ENCODE measurements at places on chromosomes 12 and 14.

DNA sequence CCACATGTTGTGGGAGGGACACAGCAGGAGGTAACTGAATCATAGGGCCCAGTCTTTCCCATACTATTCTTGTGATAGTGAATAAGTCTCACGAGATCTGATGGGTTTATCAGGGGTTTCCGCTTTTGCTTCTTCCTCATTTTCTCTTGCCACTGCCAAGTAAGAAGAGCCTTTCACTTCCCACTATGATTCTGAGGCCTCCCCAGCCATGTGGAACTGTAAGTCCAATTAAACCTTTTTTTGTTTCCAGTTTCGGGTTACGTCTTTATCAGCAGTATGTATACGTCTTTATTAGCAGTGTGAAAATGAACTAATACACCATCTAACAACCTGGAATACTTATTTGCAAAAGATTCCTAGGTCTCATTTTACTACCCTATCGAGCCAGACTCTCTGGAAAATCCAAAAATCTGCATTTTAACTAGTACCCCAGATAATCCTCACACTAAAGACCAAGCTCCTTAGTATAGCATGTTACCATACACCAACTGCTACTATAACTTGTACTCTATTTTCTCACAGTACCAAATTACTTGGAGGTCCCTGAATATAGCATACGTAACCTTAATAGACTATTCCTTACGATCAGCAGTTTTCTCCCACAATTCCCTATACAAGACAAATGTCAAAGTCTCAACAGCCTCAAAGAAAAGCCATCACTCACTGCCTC is 11.5 kb downstream of the GTF2A1 start:
- no peak for DNase-seq

DNA sequence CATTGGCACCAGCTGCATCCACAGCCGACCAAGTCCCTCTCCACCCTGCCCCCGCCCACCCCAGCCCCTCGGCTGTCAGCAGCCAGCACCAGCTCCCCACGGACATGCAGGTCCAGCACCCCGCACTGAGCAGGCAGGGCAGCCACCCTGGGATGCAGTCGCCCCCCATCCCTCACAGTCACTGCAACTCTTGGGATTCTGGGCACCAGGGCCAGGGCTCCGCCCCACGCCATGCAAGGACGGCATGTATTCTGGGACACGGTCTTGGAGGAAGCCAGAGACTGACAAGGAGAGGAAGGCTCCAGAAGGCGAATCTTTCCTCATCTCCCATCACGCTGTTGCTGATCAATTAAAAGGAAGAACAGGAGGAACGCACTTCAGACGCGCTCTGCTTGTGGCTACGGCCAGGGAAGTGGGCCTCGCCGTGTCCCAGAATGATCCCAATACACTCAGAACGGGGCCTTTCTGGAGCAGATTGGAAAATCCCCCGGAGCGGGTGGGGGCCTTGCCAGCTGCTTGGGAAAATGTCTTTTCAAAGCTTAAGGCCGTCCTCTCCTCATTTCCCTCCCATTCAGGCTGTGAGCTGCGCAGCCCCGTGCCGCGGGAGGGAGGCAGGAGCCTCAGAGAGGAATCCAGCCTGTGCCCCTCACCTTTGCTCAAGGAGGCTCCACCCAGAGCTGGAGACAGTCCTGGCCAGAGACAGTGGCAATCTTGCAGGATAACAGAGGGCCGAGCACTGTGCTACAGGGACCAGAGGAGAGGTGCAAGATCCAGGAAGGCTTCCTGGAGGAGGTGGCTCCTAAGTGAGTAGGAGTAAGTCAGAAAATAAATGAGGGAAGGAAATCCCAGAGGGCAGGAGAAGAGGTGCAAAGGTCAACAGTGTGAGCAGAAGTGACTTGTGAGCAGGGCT is 54.1 kb upstream of the DIO3 start:
- DNase-seq: no peak

DNA sequence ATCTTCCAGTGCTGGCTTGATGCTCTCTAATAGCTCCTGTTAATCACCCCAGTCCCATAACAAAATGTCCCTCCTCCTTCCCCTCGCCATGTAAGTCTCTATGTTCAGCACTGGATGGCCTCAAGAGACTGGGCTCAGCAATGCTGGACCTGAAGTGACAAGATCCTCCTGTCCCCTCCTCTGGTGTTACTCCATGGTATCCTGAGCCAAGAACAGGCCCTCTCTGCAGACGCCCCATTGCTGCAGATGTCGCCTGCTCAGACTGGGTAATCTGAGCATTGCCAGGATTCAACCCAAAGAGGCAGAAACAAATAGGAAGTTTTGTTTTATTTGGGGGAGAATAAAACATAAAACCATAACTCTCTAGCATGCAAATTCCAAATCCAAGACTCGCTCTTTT is 149.7 kb downstream of the NTF3 start:
- DNase-seq: no peak

GRCh38 chr12:131138638-131139362 is 185.1 kb downstream of the ADGRD1 start:
- no peak for DNase-seq

- peak; percentile 95 for DNase-seq
These were observed at the start of gene GOLGA3 for GRCh38 chr12:132828706-132829534. Gene GOLGA3 (minus strand): TSS chr12:132828869. CDS start chr12:132822128, 6,741 bp downstream.

- DNase-seq: no peak
These were observed 45.9 kb downstream of the SLC17A8 start for GRCh38 chr12:100402763-100403162.

DNA sequence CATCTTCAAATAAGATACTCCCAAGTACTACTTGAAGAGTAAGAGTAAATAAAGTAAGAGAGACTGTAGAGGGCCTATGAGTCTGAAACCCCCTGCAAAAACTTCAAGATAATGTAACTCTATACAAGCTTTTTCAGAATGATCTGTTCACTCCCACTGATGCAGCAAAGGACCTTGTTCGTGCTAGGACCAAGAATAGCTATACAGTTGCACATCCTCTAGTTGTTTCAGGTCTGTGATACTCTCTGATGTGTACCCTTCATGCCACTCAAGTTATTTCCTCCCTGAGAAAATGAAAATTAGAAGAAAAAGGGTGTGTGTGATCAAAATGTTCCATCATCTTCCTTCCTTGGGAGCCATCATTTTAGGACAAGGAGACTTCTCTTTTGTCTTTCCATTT is 204.4 kb downstream of the ALX1 start:
- DNase-seq: no peak

GRCh38 chr14:32083789-32084188 is 6.7 kb downstream of the ARHGAP5 start:
- no peak for DNase-seq

DNA sequence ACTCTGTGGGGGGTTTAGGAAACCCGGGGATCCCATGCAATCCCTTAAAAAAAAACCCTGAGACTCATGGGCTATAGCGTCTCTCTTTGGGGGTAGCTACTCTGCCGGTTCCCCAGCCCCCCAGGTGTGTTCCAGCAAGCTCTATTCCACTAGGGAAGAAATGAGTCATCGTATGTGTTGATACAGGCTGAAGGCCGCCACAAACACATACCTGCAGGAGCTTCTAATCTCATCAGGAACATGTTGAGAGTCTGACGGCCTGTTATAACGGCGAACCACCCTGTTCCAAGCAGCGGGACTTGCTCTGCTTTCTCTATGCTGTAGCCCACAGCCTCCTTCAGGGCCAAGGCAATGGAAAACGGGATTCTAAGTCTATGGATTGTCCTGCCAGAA is 977 bp upstream of the KRT5 start:
- no peak for DNase-seq

GRCh38 chr14:95195031-95195430 is 37.7 kb upstream of the DICER1 start:
- no peak for DNase-seq

- DNase-seq: no peak
These were observed 24.7 kb upstream of the HDAC7 start for GRCh38 chr12:47844264-47845019.

- DNase-seq: no peak
These were observed 10.4 kb downstream of the DTX1 start for GRCh38 chr12:113066813-113067400.

GRCh38 chr12:111677186-111677585 is 8.6 kb downstream of the BRAP start:
- no peak for DNase-seq

- DNase-seq: no peak
These were observed 353.6 kb downstream of the TMTC2 start for GRCh38 chr12:83040339-83040738.

GRCh38 chr14:32254952-32255679 is 52.0 kb upstream of the RNU6-8 start:
- DNase-seq: peak; percentile 65

- no peak for DNase-seq
These were observed 45.2 kb downstream of the RDH12 start for GRCh38 chr14:67746927-67747326.

- peak; percentile 22 for DNase-seq
These were observed 268.7 kb downstream of the FBXL14 start for GRCh38 chr12:1325666-1326065.

DNA sequence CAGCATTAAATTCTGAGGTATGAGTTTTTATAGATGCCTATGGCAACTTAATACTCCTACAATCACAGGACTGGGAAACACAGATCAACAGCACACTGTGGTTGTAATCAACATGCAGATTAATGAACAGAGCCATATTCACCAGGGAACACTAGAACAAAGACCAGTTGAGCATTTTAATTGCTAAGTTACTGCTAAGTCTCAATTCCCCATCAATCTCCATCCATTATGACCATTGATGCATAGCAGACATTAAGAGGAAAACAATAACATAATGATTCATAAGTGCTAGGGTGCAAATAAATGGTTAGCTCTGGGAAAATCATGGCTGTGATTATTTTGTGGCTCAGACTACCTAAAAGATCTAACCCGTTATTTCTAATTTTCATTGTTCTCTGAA is 505.6 kb downstream of the TRHDE start:
- no peak for DNase-seq

DNA sequence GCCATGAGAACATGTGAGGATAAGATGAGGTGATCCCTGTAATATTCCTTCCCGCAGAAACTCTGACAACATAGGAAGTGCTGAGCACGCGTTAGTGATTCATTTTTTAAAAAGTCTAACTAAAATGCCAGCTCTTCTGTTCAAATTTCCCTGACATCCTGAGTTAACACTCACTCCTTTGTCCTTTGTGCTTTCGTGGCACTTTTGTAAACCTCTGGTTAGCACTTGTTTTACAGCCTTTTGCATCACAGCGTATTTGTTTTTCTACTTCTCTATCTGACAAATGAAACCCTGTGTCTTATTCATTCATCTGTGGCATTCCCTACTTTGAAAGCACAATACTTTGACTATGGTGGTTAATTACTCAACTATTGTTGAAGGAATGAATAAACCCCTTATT is 313.6 kb downstream of the NUAK1 start:
- DNase-seq: peak; percentile 64

DNA sequence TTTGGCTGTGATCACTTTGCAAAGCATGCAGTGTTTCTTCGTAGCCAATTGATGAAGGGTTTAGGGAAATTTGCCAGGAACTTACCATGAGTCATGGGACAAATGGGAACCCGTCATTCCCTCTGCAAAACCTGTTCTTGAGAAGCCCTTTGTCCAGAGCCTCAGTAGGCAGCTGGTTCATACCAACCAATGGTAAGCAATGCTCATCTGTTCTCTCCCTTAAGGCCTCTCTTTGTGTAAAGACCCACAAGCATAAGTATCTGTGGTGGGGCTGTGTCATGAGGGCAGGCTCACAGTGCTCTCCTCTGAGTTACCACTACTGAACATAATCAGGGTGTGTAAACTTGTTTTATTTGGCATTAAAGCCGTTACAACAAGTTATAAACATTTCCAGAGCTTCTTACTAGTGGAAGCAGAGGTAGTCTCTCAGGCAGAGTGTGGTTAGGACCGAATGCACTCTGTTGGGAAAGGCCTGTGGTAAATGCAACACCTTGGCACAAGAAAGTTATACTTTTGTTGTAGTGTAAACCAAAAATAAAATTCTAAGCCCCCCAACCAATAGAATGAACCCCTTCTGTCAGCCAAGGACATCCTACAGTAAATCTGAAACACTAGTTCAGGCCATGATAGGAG is 119.8 kb downstream of the SINHCAF start:
- DNase-seq: peak; percentile 85

GRCh38 chr14:66046035-66046434 is 440.1 kb upstream of the CCDC196 start:
- DNase-seq: no peak

GRCh38 chr14:50065583-50065982 is 50.8 kb downstream of the VCPKMT start:
- no peak for DNase-seq

DNA sequence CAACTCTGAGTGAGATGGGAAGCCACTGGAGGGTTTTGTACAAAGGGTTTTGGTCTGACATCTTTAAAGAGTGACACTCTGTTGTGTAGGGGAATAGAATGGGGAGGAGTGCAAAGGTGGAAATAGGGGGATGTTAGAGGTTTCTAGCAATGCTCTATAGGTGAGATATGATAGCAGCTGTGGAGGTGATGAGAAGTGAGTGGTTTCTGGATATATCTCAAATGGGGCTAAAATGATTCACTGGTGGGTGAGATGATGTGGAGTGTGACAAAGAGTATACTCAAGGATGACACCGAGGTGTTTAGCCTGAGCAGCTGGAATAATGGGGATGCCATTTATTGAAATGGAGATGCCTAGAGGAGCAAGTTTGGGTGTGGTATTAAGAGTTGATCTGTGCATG is 426.4 kb downstream of the PCNX1 start:
- DNase-seq: no peak

- no peak for DNase-seq
These were observed 101.8 kb upstream of the BBS10 start for GRCh38 chr12:76449993-76450392.

- DNase-seq: no peak
These were observed 19.7 kb upstream of the RAB35 start for GRCh38 chr12:120136093-120136770.

DNA sequence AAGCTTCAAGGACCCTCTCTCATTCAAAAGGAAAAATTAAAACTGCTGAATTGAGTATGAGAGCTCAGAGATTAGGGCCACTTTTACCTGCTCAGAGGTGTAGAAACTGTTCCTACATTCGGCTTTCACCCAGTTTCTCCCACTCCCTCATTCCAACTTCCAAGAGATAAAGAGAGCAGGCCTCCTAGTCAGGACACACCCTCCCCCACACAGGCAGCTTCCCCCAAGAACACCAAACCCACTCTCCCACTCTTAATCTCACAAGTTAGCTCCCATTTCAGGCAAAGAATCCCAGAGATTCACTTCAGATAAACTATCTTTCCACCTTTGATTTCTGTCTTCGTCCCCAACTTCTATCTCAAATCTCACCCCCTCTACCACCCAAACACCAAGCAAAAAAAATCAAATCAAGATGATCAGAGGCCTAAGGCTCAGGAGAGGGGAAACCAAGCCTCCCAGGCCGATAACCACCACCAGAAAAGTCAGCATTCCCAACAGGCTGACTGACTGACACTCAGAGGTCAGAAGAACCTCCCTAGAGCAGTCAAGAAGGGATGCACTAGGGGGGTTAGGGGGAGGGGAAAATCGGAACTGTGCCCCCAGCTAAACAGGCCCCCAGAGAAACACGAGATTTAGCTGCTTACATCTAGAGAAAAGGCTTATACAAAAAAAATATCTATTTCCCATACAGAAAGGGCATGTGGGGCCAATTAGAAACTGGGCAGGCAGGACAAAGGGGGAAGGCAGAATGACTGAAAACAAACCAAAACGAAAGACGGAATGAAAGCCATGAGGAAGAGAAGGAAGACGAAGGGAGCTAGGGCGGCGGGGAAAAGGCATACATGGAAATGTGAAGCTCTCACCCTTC is 13.2 kb upstream of the CDH24 start:
- no peak for DNase-seq
